ENCODE measurements at places on chromosomes 4 and X.
A peak's percentile ranks its signal among the peaks of the same experiment; 100 is the strongest.

- DNase-seq: peak; percentile 87
Observed at GRCh38 chr4:80265571-80266252, 752 bp upstream of the FGF5 start.

DNA sequence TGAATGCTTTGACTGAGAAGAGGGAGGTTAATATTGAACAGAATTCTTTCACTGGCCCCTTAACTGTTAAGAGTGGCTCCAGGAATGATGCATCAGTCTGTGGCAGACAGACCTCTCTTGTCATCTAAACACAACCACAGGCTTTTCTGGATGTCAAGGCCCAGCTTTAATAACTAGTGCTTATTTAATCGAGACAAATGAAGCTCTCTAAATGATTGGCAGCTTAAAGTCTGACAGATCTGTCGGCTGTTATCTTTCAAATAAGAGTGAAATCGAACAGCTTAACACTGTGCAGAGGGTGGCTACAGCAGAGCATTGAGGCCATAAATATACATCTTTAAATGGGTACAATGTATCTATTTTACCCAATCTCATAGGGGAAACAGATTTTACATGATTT is 500.8 kb upstream of the PABPC4L start:
- no peak for DNase-seq

DNA sequence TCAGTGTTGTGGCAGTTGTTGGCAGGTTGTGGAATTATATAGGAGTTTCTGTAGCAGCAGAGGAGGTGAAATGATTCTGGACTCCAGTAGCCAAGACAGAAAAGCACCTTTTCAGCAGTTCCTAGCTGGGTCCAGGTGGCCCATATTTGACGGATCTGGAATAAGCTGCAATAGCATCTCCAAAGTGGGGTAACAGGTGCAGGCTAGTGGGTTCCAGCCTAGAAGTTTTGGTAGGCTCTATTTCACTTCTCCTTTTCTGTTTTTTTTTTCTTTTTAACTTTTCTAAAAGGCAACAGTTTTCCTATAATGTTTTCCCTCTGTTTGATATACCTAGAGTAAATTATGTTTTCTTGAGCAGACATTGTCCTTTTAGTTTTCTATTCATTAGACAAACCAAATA is 392.5 kb downstream of the C4orf33 start:
- DNase-seq: no peak

DNA sequence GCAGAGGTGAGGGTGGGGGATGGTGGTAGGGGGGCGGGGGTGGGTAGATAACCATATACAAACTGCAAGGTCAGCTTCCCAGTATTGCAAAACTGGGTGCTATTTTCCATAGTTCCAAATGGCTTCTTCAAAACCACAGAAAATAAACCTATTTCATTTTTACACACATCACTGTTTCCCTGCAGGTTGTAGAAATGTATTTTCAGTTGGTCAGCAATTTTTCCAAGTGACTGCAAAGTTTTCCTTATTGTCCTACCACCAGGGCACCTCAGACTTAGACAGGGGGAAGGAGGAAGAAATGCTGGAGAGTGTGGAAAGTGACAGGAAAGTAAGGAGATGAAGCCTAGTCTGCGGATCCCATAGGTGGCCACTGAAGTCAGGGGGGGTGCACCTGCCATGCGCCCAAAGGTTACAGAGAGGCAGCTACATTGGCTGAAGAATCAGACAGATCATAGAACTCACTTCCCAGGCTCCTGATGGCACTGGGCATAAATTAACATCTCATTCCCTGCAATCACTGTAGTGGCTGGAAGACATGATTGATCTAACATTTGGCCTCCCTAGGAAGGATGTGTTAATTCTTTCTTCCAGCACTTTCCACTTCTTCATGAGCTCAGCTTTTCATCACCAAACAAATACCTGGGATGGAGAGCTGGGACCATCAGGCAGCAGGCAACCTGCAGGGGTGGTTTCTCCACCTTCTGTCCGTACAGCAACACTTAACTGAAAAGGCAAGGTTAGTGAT is 402.0 kb downstream of the HNRNPD start:
- no peak for DNase-seq

DNA sequence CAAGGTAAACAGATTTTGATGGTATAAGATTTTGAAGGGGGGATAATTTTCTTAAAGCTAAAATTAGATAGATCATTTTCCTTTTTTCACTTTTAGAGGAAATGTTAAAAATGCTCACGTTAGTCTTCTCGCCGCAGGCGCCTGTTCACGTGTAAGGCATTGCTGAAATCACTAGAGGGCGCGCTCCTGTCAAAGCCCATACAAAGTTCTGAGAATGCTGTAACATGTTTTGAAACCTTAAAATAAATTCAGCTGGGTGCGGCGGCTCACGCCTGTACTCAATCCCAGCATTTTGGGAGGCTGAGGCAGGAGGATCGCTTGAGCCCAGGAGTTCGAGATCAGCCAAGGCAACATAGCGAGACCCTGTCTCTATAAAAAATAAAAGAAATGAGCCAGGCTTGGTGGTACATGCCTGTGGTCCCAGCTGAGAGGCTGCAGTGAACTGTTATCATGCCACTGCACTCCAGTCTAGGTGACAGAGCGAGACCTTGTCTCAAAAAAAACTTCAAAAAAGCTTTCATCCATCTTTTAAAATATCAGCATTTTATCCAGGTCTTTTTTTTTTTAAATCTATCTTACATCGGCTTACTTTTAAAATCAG is 138.0 kb downstream of the RBMX2 start:
- DNase-seq: peak; percentile 40

- peak; percentile 81 for DNase-seq
Observed at GRCh38 chr4:26088433-26088928, 174.5 kb downstream of the SMIM20 start.

DNA sequence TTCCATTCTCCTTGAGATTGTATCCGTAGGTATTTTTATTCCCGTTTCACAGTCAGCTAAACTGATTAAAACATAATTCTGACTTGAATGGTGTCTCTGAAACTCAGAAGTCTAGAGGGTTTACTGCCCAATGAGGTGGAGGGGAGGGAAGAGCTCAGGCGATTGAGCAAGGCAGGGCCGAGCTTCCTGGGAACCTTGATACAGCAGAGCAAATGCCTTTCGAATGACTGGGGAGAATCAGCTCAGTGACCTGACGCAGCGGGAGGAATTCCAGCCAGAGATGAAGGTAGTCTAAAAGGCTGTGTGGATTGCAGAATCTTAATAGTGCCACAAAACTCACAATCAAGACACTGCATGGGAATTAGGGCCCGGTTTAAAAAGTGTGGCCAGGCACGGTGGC is 233.6 kb downstream of the EVC2 start:
- DNase-seq: peak; percentile 13

DNA sequence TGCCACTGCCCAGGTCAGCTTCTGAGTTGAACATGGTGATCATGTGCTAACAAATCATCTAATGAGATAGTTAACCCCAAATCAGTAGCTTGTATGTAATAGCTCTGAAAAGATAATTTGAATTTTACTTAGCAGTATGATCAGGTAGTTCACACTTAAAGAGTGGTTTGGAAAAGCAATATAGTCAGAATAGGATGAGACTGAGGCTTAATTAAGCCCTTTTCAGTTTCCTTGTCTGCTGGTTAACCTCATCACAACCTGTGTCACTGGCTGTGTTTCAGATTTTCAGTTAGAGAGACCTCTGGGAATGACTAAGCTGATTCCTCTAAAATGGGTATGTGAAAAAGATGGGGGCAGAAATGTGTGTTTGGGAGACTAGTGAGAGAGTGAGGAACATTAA is 38.1 kb downstream of the GPR174 start:
- no peak for DNase-seq

GRCh38 chrX:13689741-13690211 is 848 bp downstream of the RAB9A start:
- DNase-seq: peak; percentile 24

DNA sequence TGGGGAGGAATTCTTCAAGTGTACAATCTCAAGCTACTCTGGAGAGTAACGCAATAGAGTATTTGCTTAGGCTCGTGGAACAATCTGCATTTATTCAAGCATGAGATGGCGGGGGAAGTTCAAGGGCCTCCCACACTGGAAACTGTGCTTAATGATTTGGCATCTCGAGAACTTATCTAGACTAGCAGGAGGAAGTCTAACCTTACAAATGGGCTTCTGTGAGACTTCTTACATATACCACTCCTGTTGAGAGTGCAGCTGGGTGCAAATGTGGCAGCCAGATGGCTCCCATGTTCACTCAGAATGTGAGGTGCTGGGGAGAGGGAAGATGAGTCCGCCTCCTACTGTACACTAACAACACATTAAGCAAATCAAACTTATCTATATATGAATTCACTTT is 29.3 kb upstream of the PTPN13 start:
- no peak for DNase-seq

GRCh38 chr4:95107635-95108034 is 349.9 kb downstream of the BMPR1B start:
- DNase-seq: peak; percentile 74

- DNase-seq: no peak
Observed at GRCh38 chr4:173647902-173648301, 117.9 kb upstream of the HAND2 start.

GRCh38 chrX:13082206-13083065 is 38.0 kb upstream of the FAM9C start:
- DNase-seq: no peak

- DNase-seq: no peak
Observed at GRCh38 chr4:113146876-113147358, 97.5 kb downstream of the ANK2 start.

DNA sequence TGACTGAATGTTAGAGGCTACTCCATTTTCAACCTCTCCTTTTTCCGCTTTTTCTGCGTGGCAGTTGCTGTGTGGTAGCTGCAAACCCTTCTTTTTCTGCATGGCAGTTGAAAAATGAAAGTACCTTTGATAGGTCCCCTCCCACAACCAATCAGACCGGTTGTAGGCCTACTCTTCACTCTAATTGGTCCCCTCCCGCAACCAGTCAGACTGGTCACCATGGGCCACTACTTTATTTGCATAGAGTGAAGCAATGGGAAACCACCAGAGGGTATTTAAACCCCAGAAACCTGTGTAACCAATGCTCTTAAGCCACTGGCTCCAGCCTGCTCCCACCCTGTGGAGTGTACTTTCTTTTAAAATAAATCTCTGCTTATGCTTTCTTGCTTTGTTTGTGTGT is 877.8 kb downstream of the FAM133A start:
- DNase-seq: no peak

- no peak for DNase-seq
Observed at GRCh38 chrX:81206476-81206875, 4.6 kb downstream of the SH3BGRL start.

DNA sequence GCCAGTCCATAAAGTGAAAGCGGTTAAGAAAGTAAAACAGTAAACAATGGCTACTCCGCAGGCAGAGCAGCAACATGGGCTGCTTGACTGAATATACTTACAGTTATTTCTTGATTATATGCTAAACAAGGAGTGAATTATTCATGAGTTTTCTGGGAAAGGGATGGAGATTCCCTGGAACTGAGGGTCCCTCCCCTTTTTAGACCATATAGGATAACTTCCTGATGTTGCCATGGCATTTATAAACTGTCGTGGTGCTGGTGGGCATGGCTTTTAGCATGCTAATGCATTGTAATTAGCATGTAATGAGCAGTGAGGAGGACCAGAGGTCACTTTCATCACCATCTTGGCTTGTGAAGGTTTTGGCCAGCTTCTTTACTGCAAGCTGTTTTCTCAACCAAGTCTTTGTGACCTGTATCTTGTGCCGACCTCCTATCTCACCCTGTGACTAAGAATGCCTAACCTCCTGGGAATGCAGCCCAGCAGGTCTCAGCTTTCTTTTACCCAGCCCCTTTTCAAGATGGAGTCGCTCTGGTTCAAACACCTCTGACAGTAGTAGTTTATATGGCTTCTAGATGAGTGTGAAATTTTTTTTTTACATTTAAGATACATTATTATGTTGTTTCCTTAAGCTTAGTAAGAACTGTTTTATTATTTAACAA is 514.8 kb upstream of the TENM3 start:
- DNase-seq: no peak
